Progenitor cell of endocrine pancreas (in vitro differentiated cells): ENCODE measurements at places on chromosomes 6 and 20.

GRCh38 chr6:154223296-154223695 lies 133.3 kb downstream of the IPCEF1 start:
- no peak for DNase-seq

DNA sequence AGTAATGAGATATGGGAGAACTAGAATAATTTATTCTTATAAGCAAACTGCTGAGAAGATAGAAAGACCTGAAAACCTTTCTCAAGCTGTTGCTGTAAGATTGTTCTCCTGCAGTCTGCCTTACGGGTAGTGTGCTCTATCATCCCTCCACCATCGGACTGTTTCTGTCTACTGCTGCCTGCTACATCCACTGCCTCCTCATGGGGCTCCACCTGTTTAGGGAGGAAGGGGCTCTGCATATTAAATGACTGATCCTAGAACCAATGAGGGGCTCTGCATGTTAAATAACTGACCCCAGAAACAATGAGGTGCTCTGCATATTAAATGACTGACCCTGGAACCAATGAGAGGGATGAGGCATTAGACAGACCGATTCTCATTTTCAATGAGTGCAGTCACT lies 654.6 kb downstream of the KIF16B start:
- no peak for DNase-seq

DNA sequence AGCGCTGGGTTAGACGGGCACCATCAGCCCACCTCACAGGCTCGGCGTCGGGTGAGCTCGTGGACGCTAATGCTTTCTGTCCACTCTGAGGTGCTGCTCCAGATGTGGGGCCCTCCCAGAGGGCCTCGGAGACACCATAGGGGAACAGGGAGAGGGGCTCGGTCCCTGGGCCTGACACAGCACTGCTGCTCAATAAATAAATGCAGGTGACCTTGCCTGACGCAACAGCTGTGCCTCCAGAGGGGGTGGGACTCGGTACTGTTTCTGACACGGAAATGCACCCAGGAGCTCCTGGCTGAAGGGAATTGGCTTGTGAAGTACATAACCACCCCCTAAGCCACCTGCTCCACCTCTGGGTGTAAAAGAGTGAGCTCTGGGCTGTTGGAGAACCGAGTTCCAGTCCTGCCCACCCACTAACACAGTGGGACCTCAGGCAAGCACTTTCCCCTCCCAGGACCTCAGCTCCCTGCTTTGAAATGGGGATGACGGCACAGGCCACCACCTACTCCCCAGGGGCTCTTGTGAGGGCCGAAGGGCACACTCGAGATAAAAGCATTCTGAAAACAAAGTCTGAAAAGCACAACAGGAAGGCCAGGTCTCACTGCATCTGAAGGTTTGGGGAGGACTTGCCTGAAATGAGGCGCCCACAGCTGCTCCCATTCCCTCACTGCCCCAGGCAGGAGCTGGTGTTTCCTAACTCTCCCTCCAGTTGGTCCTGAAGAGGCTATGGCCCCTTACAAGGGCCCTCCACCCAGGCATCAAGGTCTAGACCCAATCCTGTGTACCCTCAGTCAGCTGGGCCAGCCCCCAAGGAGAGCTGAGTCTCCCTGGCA lies 6.7 kb downstream of the KCNK15 start:
- no peak for DNase-seq

DNA sequence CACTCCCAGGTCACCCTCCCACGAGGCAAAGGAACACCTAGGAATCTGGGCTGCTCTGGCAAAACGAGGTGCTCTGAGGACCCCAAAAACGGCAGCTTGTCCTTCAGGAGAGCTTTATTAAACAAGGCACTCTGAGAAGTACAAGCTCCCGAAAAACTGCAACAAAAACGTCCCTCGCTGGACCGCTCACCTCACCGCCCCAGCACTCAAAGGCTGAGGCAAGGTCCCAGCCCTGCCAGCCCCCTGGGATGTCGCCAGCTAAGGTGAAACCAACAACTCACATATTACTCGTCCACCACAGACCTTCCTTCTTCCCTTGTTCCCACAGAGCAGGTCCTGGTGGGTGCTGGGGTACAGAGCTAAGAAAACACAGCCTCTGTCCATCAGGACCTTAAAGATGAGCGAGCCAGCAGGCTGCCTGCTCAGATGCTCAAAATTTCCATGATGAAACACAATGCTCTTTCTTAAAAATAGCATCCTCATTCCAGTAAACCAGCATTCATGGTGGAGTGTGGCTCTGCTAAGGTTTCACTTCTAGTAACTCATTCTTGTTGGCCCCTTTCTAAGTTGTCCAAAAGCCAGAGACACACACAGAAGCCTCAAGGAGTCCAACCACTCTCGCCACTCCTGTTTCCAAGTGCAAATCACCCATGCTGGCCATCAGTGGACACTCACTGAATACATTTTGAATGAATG lies 35.9 kb downstream of the ATP9A start:
- no peak for DNase-seq

DNA sequence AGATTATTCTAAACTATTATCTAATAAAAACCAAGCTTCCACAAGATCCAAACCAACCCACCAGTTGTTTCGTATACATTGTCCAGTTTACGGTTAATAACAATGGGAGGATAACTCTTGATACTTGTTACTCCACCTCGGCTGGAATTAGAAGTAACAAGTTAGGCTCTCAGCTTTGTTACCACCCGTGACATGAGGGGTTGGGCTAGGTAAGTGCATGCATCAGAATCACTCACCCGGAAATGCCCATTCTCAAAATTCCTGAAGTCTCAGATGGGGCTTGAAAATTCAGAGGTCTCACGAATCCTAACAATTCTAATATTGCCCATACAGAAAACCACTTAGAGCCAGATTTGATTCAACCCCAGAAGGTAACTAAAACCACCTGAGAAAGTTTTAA lies 27.0 kb upstream of the SERPINB1 start:
- DNase-seq = no peak

GRCh38 chr20:54086507-54087039 lies 16.2 kb upstream of the BCAS1 start:
- no peak for DNase-seq

- no peak for DNase-seq
Measured at GRCh38 chr6:89186762-89187161, 30.4 kb downstream of the GABRR1 start.

DNA sequence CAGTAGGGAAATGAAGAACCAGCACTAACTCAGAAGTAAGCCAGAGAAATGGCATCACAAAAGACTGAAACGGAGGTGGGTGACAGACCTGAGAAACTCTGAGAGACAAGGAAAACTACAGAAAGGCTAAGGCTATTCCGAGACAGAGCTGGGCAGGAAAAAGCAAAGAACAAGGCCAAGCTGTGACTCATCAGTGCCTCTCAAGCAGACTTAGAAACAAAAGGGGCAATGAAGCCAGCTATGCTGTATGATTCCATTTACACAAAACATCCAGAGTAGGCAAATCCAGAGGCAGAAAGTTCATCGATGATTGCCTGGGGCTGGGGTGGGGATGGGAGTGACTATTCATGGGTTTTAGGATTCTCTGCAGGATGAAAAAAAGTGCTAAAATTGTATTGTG lies 50.0 kb downstream of the SLC23A2 start:
- no peak for DNase-seq

DNA sequence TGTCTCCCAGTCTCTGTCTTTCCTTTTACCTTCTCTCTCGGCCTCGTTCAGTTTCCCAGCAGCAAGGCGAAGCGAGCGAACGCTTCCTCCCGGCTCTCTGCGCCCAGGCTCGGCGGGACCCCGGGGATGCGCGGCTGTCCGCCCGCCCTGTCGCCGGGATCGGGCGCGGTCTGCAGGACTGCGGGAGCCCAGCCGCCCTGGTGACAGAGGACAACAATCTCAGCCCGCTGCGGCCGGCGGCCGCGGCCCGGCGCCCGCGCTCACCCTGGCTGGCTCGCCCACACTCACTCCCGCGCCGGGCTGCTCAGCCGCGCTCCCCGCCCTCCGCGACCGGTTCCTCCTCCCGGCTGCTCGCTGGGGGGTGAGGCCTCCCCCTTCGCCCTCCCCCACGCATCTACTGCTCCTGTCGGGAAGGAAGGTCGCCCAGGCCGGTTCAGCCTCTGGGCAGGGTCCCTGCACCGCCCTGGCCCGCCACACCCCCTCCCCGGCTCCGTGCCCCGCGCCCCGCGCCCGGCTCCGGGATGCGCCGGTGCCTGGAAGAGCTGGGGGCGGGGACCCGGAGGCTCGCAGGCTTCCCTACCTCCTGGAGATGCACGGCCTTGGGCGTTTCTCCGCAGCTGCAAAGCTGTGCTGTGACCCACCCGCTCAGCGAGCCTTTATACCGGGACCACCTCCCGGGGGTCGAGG lies 410 bp downstream of the SYNE1 start:
- peak; percentile 35 for DNase-seq

DNA sequence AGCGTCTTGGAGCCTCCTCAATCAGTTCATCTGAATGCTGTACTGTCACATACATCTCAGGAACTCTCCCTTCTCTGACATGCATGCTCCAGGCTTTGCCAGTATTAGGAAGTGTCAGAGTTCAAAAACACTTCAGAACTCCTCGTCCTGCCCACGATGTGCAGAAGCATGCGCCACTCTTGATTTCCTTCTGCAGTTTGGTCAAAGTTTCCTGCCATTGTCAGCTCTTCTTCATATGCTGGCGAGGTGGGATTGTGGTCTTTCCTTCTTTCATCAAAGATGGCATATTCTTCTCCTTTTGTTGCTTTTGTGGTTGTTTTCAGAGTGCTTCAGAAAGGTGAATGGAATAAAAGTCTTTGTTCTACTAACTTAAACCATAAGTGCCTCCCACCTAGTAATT lies 21.0 kb downstream of the SLC13A3 start:
- no peak for DNase-seq

GRCh38 chr6:165854061-165854862 lies 191.2 kb upstream of the PDE10A start:
- DNase-seq = no peak

DNA sequence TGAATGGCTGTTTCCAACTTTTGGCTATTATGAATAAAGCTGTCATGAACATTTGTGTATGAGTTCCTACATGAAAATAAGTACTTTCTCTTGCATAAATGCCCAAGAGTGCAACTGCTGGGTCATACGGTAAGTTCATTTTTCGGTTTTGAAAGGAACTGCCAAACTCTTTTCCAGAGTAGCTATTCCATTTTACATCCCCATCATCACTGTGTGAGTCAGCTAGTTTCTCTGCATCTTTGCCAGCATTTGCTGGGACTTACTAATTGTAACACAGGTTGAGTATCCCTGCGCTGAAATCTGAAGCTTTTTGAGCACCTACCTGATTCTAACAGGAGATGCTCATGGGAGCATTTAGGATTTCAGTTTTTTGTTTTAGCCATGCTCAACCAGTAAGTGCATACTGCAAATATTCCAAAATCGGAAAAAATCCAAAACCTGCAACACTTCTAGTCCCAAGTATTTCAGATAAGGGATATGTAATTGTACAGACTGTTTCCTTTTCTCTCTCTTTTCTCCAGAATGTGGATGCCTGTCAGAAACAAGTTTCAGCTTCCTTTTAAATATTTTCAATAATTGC lies 118.4 kb downstream of the DTNBP1 start:
- DNase-seq = no peak

DNA sequence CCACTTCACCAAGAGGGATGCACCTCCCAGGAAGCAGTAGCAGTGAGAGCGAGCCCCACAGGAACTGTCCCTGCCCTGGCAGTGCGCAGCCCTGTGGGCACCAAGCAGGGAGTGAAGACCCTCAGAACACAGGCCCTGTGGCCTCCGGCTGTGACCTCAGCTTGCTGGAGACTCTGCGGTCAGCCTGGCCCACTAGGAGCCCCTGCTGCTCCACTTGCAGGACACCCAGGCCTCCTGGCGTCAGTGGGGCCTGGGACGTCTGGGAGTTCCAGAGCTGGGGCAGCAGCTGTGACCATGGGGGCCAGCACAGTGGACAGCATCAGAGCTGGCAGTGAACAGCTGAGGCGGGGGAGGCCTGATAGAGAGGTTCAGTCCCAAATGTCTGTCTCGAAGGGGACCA lies 28.3 kb downstream of the PXDC1 start:
- no peak for DNase-seq

DNA sequence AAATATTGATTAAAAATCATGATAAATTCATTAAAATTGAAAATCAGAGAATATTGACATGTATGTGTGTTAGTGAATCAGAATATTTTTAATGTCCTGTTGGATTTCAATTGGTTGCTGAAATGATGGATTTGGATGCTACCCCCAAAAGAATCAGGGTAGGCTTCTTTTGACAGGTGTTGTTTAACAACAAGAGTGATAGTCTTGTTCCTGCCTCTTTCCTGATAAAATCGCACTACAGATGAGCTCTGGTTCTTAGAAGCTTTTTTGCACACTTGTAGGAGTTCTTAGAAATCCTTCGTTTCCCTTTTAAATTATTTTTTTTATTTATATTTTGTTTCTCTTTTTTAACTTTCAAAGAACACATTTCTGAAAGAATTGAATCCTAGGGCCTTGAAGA lies 259.5 kb downstream of the FARS2 start:
- DNase-seq = no peak

DNA sequence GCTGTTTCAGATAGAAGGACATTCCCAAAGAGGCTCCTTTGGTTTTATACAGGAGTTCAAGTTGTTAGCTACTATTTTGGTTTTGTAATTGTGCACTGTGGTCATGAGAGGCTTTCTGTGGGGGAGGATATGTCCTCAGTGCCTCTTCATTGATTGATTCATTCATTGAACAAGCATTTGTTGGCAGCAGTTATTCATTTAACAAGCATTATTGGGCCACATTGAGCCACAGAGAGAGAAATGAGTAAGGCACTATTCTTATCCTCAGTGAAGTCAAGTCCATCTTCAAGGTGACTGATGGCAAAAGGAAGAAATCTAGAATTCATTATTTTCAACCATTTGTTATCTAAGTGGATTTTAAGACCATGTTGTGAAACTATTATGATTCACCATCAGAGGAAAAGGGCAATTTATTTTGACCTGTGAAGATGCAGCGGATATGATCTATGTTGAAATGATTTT lies 697.2 kb upstream of the CITED2 start:
- no peak for DNase-seq

DNA sequence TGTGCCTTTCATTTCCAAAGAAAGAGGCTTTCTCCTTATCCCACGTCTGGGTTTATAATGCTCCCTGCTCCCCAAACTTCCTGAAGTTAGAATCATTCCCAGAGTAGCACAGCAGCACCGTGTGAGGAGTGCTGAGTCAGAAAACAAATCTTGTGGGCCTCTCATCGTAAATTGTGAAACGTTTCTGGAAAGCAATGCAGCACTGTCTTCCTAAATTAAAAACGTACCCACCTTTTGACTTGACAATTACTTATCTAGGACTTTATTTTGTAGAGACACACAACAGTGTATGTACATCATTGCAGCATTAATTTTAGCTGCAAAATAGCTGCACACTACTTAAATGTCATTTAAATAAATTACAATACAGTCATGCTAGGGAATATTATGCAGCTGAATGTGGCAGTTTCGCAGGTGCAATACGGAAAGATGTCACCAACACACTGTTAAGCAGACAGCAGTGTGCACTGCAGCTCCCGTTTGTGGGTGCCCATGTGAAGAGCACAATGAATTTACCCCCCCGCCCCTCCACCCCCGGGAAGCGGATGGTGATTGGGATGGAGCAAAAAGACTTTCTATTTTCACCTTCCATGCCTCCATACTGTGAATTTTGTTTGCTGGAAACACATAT lies 30.8 kb downstream of the RRBP1 start:
- DNase-seq = no peak

GRCh38 chr6:106770081-106770480 lies 140.7 kb downstream of the QRSL1 start:
- no peak for DNase-seq
